ENCODE measurements at places on chromosomes 5 and 9.
A peak's percentile ranks its signal among the peaks of the same experiment; 100 is the strongest.

- DNase-seq: no peak
Measured at GRCh38 chr5:37375091-37375490, 4.0 kb upstream of the WDR70 start.

GRCh38 chr5:120400356-120400755, 63.7 kb upstream of the PRR16 start:
- DNase-seq: no peak

- DNase-seq: no peak
Measured at GRCh38 chr5:98503616-98504015, 269.8 kb upstream of the RGMB start.

- no peak for DNase-seq
Measured at GRCh38 chr9:19200229-19200628, 30.3 kb upstream of the DENND4C start.

DNA sequence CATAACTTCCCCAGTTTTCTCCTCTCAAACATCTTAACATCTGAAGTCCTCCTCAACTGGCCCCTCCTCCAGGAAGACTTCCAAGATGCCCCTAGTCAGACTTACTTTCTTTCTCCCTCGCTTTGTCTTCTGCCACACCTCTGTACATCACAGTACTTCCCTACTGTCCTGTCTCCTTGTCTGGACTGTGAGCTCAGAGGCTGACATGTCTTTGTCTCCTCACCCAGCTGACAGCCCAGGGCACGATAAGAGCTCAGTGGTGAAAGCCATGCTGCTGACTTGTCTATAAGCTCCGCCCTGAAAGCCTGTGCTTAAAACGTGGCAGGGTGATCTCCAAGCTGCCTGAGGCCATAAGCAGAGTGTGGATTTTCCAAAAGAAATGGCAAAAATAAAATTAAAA, 33.0 kb upstream of the SLC25A51 start:
- DNase-seq: peak; percentile 85

- DNase-seq: no peak
Measured at GRCh38 chr9:72564479-72565281, 43.3 kb downstream of the TMC1 start.

GRCh38 chr9:133543772-133544467, 9.4 kb downstream of the ADAMTSL2 start:
- DNase-seq: no peak

DNA sequence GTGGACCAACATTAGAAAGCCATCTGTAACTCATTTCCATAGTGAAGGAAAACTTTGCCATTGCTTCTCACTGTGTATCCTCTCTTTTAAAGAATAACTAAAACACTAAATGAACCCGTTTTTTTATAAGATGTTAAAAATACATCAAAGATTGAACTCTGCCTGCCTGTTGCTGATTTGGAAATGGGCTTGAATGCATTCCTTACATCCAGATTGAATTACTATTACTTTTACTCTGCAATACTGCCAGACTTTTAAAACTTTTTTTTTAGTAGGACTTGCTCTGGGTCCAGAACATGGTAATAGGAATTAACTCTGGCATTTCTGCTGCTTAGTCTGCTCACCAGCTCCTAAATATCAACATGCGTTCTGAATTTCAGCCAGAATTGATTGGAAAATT, 176.8 kb upstream of the PAPPA start:
- DNase-seq: no peak

DNA sequence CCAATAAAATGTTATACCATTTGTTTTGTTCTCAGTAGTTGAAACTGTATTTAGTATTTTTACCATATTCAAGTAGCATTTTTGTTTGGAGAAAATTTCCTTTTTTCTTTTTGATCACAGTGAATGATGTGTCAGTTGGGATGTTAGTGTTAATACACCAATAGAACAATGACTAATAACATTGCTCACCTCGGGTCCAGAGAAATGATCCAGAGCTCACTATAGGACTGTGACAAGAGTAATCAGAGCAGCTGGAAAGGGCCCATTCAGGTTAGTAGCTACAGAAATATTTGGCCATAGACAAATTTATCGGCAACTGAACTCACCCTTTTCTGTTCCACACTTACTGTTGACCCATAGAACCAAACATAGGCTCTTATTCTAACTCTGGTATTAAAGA, 989.2 kb downstream of the TLE4 start:
- DNase-seq: no peak

DNA sequence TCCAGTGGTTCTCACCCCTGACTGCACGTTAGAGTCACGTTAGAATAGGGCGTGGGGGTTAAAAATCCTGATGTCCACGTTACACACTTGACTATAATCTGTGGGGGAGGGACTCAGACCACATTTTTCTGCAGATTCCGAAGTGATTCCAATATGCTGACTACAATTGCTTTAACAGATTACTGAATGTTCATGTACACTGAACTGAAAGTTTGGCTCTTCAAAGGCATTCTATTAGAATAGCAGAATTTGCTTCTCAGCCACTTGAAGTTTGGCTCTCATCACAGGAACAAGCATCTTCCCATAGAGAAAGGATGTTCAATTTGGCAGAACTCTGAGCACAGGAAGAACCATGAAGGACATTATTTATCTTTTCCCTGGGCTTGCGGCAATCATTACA, 84.5 kb downstream of the HAPLN1 start:
- peak; percentile 68 for DNase-seq

DNA sequence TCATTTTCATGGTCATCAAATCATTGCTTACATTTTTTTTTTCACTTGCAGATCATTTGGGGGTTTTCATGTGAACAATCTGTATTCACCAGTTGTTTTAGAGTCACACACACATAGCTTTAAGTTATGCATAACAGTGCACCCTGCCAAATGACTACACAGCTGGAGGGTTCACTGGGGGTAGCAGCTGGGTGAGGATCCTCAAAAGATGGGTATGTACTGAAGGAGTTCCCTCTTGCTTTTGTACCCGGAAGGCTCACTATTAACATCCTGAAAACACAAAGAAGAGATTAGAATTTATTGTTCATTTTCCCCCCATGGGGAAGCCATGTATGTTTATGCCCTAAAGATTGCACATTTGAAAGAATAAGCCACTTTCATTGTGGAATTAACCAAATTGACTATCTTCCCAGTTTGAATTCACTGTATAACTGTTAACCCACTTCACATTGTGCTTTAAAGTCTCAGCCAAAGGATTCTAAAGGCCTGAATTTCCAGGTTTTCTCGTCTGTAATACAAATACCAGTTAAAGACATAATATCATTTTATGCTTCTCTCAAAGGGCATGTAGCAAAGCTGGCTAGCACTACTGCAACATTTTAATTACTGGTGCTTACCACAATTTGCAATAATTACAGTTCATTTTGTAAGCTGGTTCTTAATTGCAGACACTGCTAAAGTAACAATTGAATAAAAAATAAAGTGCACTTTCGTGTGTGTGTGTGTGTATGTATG, 466.4 kb upstream of the MEF2C start:
- no peak for DNase-seq

DNA sequence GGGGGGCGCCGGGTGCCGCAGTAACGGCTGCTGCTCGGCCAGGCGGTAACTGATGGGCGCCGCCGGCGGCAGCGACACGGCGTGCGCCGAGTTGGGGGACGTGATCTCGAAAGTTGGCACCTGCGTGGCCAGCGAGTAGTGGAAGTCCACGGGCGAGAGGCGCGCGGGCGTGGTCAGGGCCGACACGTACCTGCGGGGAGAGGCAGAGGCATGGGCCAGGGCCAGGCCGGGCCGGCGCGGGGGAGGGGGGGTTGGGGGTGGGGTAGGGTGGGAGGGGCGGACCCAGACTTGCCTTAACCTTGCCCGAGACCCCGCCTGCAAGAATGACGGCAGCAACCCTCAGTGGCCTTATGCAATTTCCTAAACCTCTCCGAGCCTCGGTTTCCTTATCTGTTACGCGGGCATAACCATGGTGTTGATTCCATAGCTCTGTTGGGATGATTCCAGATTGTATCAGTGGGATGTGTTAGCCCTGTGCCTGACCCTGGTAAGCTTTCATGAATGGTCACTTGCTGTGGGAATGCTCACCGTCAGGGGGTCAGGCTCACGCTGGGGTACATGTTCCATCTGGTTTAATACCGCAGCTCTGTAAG, 53.0 kb downstream of the PSD2 start:
- no peak for DNase-seq

GRCh38 chr5:147750065-147750464, 32.5 kb downstream of the JAKMIP2 start:
- peak; percentile 42 for DNase-seq

DNA sequence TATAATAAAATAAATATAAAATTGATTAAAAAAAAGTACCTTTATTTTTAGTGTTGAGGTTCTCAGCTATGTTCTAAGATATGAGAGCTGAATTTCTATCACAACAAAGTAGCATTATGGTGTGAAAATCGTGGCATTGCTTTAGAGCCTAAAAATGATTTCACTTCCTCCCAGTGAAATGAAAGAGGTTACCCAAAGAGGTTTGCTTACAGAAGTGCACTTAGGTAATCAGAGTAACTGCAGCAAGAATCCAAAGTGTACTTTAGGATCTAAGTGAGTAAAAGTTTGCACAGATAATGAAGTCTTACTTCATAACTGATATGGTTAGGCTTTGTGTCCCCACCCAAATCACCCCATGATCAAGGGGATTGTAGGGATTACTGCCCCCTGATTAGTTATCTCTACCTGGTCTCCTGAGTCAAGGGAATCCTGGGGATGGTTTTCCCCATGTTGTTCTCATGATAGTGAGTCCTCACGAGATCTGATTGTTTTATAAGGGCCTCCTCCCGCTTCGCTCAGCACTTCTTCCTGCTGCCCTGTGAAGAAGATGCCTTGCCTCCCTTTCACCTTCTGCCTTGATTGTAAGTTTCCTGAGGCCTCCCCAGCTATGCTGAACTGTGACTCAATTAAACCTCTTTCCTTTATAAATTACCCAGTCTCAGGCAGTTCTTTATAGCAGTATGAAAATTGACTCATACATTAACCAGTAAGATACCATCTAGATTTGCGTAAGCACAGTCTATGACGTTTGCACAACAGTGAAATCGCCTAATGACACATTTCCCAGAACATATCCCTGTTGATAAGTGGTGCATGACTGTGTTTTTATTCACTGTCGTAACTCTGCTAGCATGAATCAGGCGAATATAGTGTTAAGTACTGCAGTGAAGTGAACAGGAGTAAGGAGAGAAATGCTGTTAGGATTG, 40.3 kb upstream of the LRRC70 start:
- peak; percentile 83 for DNase-seq

DNA sequence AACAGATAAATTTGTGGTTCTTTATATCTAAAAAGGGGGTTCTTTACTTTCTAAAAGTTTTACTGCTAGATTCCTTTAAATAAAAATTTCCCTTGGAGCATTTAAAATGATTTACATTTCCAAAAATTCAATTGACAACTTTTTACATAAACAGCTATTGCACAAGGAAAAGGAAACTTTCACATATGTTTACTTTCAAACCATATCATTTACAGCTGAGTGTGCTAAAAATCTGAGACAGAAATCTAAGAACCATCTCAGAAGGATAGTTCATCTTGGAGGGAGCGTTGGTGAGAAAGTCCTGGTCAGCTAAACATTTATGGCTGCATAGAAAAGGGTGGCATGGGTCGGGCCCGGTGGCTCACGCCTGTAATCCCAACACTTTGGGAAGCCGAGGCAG, 235.4 kb downstream of the DTWD2 start:
- no peak for DNase-seq

DNA sequence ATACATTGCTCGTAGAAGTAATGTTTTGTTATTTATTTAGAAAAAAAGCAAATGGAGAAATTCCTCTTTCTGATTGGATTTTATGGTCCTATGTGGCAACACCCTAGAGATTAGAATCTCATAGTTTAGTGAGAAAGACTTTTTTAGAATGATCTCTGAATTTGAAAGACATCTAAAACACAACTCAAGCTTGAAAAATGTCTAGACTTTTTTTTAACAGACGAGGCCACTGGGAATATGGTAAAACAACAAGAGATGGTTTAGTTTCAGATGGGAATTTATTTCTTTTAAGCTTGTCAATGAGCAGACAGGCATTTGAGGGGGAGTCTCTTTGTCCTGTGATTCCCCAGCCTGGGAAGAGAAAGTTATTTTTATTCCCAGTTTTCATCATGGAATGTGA, 122.1 kb downstream of the NTRK2 start:
- DNase-seq: no peak

GRCh38 chr5:170560938-170561337, 57.1 kb downstream of the KCNIP1 start:
- DNase-seq: no peak

DNA sequence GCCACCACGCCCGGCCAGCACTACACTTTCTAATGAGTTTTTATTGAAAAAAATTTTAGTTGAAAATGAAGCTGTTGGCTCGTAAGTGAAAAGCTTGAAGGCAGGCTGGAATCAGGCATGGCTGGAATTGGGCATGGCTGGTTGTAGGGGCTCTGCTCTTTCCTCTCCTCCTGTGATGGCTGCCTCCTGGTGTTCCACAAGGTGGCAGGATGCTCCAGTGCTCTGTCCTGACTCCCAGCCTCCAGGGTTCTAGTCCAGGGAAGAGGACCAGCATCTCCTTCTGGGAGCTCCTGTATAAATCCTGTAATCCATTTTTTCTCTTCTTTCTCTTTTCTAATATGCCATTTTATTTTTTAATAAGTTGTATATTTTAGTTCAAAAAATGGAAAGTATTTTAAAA, 57.2 kb upstream of the DHFR start:
- DNase-seq: peak; percentile 59

DNA sequence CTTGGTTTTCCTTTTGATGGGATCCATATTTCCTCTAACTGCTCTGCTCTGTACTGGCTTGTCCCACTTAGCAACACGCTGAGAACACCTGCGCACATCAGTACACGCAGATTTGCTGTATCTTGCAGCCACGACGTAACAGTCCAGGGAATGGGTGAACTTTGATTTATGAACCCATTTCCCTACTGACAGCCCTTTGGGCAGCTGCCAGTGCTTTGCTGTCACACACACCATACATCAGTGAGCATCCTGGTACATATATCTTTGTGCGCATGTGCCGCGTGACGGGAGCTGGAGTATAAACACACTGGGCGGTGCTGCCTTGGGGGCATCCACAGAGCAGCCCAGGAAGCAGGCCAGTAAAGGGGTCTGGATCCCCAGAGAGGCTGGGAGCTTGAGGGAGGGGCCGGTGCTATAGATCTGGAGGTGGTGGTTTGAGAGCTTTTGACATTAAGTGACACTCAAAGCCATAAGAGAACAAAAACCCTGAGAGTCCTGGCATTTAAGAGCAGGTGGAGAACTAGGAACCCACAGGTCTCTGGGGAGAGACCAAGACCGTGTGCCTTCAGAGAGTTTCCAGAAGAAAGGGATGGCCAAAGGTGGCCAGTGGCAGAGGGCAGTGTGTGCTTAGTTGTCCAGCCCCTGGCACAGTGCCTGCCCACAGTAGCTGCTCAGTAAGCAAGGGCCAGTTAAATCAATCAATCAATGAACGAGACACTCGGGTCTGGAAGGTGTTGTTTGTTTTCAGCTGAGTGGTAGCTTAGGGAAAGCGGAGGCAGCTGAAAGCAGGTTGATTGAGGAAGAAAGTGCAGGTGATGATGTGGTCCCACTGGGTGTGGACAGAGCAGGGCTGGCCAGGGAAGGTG, 53.7 kb downstream of the LMX1B start:
- DNase-seq: no peak

DNA sequence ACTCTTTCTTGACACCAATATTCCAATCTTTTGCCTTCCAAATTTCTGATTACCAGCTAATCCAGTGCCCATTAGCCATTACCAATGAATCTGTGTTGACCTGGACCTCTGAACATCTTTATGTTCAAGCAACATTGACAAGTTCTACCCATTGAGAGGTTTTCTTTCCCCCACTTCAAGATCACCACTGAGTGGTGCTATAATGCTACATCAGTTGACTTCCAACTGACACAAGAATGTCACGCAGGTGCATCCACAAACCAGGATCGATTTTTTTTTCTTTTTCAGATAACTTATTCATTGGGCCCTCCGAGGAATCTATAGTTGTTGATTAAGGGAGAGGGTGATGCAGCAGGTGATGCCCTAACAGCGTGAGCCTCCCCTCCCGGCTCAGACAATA, 102.6 kb downstream of the SLC1A3 start:
- DNase-seq: no peak

Data from choroid plexus epithelial cell (primary cell).